Transverse colon (tissue), 4 donors: ENCODE measurements at places on chromosomes 7 and 10. TPM values are rescaled to one million over a fixed set of nuclear protein-coding genes. Genes with fewer than 3 reads are reported as not detected.

DNA sequence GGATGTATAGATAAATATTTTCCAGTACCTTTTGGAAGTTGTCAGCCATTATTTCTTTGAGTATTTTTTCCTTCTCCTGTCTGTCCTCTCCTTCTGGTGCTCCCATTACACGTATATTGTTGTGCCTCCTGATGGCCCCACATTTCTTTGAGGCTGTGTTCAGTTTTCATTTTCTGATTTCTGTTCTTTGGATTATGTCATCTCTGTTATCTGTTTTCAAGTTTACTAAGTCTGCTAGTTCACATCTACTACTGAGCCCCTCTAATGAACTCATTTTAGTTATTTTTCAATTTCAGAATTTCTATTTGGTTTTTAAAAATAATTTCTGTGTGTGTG is 16.3 kb downstream of the RBM33 start:
- DNase-seq, result no peak

DNA sequence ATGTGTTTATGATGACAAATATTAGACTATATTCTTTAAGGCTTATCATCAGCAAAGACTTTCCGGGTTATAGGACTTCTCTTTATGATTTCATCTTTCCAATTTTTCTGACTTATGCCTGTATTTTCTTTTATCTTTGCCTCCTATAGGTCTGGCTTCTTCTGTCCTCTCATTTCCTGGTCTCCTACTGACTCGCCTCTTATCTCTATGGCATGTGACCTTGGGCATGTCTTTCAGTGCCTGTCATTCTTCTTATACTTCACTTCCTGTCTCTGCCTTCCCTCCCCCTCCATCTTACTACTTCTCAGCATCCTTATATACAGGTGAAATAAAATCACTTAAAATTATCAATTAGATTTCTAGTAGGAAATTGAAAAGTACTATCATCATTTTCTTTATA is 42.2 kb downstream of the PCDH15 start:
- no peak for DNase-seq

DNA sequence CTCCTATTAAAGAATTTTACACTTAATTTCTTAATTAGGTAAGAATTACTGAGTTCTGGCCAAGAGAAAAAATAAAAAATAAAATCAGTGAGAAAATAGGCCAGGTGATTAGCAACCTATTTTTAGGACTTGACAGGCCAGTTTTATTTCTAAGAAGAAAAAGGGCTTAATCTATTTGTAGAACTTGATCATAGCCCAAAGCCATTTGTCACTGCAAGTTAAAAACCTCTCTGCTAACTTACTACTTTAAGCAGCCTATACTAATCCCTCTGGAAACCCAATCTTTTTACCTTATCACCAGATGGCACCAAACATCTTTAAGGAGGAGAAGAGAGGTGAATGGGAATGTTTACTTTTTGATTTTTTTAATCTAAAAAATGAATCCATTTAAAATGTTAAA is 222.1 kb upstream of the RHOBTB1 start:
- no peak for DNase-seq

GRCh38 chr7:111261496-111261895 is 170.6 kb downstream of the LRRN3 start:
- DNase-seq, result no peak

Gene SMARCD3
- 6.6 TPM for total RNA-seq

DNA sequence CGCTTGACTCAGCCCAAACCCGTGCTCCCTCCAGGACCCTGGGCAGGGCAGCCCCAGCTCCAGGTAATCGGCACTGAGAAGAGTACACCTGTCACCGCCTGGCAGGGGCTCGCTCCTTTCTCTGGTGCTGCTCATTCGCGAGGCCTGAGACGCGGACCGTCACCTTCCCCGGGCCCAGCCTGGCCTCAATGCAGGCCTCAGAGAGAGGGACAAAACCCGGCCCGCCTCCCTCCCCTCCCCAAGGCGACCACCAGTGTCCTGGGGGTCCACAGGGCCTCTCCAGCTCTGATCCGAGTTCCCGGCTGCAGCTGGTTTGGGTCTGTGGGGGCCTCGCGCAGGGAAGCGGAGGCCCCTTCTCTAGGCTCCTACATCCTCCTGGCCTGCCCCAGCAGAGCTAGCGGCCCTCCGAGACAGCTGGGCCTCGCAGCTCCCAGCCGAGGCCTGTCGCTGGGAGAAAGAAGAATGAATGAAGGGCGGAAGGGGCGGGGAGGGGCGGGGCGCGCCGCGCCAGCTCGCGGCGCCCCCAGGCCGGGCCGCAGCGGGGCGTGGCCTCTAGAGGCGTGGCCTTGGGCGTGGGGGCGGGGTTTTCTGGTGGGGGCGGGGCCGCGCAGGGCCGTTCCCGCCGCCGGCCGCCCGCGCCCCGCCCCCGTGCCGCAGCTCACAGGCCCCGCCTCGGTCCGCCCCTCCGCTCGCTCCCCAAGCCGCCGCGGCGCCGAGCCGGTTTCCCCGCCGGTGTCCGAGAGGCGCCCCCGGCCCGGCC is at the start of gene LIMK1:
Gene LIMK1 (plus strand): TSS at position 688 of the 760 bp plus-strand sequence. CDS start 187 bp downstream, outside the sequence.
- DNase-seq, result peak; percentile 86

Gene SPDYE5
- not detected for total RNA-seq
